A549 treated with CORT108297 at 1 μM for 4 hours (cell line): ENCODE measurements at places on chromosomes 6 and 20. TPM values are rescaled to one million over a fixed set of nuclear protein-coding genes. Genes with fewer than 3 reads are reported as not detected.

The MUC21 gene
- not detected in 5 replicates for total RNA-seq

The LY6G5B gene
- 3.8 to 5.0 TPM (median 4.3 TPM) in 5 replicates for total RNA-seq

The GINS1 gene
- 27.5 to 33.7 TPM (median 32.5 TPM) in 5 replicates for total RNA-seq

The SRSF12 gene
- 0.82 to 1.5 TPM (median 1.3 TPM) in 5 replicates for total RNA-seq

The RAET1G gene
- total RNA-seq = 7.3 to 11.9 TPM (median 10.3 TPM) in 5 replicates

The GLP1R gene
- total RNA-seq = not detected in 5 replicates

The TP53TG5 gene
- total RNA-seq = not detected in 5 replicates

The OR12D3 gene
- total RNA-seq = not detected in 5 replicates

The PTGIS gene
- total RNA-seq = 0.04 to 0.09 TPM (median 0.07 TPM) in 3 of 5 replicates, not detected in the others

The RGS17 gene
- 6.1 to 7.2 TPM (median 7.1 TPM) in 5 replicates for total RNA-seq

The FHL5 gene
- not detected in 5 replicates for total RNA-seq

The MAP1LC3A gene
- total RNA-seq = 16.6 to 31.0 TPM (median 26.7 TPM) in 5 replicates

The FERMT1 gene
- 15.4 to 17.4 TPM (median 16.2 TPM) in 5 replicates for total RNA-seq

The SLC22A7 gene
- not detected in 5 replicates for total RNA-seq

The HTR1E gene
- total RNA-seq = not detected in 5 replicates

The SMPDL3A gene
- 2.3 to 3.1 TPM (median 3.0 TPM) in 5 replicates for total RNA-seq
